HT1080 (cell line): ENCODE measurements at places on chromosomes 1 and 21.

DNA sequence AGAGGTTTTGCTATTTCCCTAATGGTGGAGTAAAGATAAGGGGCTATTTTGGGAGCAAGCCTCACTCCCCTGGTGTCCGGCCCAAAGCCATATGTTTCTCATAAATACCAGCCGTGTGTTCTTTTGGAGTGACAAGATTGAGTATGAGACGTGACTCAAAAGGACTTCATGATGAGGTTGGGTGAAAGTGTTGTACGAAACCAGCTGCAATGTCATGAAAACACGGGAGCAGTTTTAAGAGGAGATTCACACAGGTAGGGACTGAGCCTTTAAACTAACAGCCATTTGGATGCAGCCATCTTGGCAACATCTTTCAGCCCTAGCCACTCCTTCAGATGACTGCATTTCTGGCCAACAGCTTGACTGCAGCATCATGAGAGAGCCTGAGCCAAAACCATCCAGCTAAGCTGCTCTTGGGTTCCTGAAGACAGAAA is 532.3 kb upstream of the USP24 start:
- no peak for DNase-seq

DNA sequence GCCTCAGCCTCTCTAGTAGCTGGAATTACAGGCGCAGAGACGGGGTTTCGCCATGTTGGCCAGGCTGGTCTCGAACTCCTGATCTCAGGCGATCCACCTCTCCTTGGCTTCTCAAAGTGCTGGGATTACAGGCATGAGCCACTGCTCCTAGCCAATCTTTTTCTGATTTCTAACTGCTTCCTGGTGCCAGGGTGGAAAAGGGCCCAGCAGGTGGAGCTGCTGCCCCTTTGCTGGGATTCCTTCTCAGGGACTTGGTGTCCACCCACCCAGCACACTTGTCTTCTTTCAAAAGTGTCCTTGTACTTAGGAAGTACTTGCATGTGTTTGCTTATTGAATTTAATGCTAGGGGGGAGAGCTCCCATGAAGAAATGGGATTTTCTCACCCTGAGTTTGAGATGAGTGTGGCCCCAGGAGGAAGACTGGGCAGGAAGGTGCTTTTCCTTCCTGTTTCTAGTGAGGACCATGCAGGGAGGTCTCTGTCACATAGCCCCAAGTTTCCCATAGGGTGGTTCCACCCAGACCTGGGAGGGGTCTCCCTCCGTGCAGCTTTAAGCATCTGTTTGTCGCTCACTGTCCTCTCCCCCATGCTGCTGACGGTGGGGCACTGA is 14.2 kb downstream of the UTP11 start:
- peak; percentile 73 for DNase-seq

DNA sequence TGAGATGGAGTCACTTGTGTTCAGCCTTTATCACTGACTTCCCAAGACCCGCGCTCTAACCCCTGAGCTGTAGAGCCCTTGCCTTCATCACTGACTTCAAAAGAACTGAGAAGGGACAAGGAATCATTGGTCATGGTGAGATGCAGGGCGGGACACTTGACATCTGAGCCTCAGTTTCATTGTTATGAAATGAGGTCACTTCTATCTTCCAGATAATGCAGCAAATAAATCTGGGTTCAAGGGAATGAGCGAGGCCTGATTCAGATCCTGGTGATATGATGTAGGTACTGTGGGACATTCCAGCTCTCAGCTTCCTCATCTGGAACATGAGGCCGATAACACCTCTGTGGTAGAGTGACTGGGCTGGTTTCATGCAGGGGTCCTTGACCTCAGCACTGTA is 13.8 kb downstream of the KAZN start:
- no peak for DNase-seq

DNA sequence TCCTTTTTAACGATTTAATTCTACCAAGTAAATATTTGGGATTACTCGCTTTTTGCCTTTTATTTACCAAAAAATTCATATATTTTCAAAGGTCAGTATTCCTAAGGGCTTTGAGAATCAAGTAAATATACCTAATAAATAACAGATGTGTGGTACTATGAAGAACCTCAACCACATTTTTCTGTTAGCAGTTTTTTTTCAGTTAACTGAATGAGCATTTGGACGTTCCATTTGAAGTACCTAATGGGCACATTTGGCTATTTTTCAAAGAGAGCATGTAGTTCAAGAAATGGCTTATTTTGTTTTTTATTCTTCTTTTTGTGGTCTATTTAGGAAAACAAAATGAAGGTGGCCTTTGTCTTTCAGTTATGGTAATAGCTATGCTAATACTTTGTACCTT is 253.0 kb downstream of the GPR52 start:
- no peak for DNase-seq

- no peak for DNase-seq
These were observed 120.9 kb downstream of the PPIAL4G start for GRCh38 chr1:148362216-148362611.

DNA sequence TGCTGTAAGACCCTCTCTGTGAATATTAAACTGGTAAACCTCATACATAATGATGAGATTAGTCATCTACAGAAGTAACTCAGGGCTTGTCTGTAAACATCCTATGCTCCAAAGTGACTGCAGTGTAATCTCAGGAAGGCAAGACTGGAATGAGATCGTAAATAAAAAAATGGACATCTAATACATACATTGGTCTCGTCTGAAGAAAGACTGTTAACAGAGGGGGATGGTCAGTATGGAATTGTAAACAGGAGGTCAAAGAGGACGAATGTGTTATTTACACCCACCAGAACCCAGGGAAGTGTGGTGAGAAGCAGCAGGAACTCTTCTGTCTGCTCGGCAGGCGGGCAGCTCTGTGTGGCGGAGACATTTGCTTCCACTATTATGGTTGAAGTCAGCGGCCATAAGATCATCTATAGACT is 51.4 kb downstream of the DISC1 start:
- no peak for DNase-seq

- peak; percentile 54 for DNase-seq
These were observed 36.6 kb downstream of the WNT3A start for GRCh38 chr1:228043281-228043848.

- peak; percentile 53 for DNase-seq
These were observed 86.8 kb upstream of the CD34 start for GRCh38 chr1:207997486-207998268.

- DNase-seq = peak; percentile 37
These were observed 729 bp downstream of the NADK start for GRCh38 chr1:1777583-1777899.

- DNase-seq = peak; percentile 74
These were observed 121.8 kb downstream of the PLA2G4A start for GRCh38 chr1:186950547-186950946.

GRCh38 chr1:197771904-197772556 is 3.2 kb downstream of the DENND1B start:
- no peak for DNase-seq

DNA sequence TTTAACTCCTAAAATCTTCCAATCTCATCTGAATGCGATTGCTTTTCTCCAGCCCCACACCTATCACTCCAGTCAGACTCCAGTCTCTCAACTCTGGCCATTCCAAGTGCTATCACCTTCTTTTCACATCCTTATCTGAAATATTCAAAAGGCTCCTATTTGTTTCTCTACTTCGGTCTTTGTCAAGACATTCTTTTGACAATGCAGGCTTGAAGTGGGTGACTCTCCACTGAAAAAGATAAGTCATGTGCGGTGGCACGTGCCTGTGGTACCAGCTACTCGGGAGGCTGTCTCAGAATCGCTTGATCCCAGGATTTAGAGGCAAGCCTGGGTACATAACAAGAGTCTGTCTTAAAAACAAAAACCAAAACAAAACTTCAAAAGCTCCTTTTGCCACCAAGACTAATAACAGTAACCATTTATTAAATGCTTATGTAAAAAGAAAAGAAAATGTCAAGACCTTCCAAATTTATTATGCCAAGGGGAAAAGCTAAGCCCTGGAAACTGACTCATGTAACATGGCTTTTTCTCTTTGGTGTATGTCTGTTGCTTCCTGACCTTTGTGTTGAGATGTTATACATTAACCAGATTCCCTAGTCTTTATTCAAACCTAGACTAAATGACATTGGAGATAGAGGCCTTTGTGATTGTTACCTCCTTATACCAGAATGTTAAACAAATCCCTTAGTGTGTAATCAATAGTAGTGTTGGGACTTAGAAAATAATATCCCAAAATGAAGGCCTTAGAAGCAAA is 3.6 kb downstream of the ALG14 start:
- DNase-seq = no peak

GRCh38 chr1:206797534-206798383 is 25.5 kb upstream of the IL10 start:
- DNase-seq = peak; percentile 15

DNA sequence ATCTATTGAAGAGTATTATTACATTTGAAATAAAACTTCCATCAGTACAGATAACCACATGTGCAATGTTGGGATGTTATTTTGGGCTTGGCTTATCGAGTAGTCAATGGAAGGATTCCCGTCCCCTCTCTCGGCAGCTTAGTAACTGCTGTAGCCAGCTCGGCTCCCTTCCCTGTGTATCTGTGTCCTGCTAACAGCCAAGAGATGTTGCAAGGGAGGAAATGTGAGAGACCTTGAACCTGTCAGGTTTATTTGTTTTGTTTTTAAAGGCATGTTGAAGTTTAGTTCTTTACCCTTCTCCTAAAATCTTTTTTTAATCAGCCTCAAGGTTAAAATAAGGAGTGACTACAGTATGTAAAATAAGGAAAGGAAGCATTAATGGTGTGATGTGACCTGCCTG is 13.6 kb upstream of the TARS2 start:
- no peak for DNase-seq

- DNase-seq = no peak
These were observed 633 bp downstream of the DMRTA2 start for GRCh38 chr1:50422675-50422945.

- no peak for DNase-seq
These were observed 28.5 kb downstream of the MGST3 start for GRCh38 chr1:165659581-165659895.

- DNase-seq = no peak
These were observed 137.0 kb upstream of the TMEM51 start for GRCh38 chr1:15016526-15016925.

DNA sequence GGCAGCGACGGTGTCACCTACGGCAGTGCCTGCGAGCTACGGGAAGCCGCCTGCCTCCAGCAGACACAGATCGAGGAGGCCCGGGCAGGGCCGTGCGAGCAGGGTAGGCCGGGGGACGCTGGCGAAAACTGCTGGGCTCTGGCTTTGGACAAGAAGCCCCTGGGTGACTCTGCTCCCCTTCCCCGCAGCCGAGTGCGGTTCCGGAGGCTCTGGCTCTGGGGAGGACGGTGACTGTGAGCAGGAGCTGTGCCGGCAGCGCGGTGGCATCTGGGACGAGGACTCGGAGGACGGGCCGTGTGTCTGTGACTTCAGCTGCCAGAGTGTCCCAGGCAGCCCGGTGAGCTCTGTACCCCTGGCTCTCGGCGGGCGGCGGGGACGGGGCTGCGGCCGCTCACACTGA is 24.0 kb downstream of the AGRN start:
- DNase-seq = no peak

DNA sequence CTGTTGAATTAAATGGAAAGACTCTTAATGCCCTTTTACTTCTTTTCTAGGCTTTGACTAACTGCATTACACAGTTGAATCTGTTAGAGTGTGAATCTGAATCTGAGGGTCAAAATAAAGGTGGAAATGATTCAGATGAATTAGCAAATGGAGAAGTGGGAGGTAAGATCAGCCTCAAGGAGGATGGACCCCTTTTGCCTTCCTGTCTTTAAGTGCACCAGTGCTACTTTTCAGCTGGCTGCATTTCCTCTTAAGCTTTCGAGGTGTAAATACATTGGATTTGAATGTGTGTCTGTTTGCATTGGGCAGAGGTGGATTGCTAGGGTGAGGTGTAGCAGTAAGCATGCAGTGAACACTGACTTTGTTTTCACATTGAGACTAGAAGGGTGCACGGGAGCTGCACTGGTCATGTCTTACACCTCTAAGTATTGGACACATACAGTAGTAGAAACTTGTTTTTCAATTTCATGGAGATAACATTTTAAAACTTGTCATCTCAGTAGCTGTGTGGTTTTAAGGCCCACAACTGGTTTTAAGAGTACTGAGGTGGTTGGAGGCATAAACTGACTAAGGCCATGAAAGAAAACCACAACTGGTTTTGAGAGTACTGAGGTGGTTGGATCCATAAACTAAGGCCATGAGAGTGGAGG is 35.4 kb downstream of the MIA3 start:
- DNase-seq = no peak

- DNase-seq = no peak
These were observed 138.7 kb downstream of the RUNX1 start for GRCh38 chr21:34910396-34910795.

DNA sequence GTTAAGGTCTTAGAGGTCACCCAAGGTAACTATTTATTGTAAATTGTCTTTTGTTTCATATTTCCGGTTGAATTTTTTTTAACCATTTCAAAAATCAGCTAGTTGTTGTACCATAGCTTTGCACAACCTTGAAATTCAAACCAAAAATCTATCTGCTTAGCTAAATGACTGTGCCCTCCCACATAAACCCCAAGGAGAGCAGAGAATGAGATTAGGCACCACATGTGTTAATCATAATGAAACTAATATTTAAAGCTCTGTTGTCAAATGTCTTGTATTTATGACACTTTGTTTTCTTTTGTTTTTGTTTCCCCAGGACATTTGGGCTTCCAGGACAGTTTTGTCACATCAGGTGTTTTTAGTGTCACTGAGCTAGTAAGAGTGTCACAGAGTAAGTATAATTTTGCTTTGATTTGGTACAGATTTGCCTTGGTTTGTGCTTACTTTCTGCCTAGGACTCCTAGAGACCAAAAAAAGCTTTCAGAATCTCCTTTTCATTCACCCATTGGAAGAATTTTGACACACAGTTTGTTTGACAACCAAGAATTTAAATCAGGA is 249.9 kb downstream of the NFIA start:
- DNase-seq = no peak

DNA sequence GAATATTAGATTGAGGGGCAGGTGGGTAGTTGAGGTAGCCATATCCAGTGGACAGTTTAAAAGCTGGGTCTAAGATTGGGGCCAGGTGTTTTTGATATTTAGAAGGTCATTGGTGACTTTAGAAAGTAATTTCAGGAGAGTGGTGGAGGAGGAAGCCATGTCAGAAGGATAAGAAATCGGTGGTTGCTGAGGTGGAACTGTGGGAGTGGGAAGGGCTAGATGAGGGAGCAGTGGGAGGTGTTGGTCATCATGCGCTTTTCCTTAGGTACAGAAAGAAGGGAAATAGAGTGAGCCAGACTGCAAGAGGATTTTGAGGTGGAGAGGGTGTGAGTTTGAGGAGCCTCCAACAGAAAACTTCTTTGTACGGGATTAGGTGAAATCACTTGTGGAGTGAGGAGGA is 7.2 kb downstream of the MTR start:
- no peak for DNase-seq

GRCh38 chr1:46187106-46187869 is 10.9 kb downstream of the POMGNT1 start:
- DNase-seq = no peak

DNA sequence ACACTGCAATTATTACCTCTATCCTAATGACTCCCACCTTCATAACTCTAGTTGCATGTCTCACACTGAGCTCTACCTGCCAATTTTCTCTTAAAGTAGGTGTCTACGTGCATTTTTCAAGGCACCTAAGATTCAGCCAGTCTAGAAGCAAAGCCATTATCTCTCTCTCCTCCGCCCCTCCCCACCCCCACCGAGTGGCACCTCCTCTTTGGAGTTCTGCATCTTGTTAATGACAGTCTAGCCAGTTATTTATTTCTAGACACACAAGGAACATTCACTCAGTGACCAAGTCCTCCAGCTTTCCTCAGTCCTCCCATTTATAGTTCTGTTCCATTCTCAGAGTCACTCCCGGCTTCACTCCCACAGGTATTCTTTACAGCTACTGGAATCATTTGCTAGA is 47.6 kb downstream of the ASTN1 start:
- no peak for DNase-seq

- DNase-seq = peak; percentile 79
These were observed 38.8 kb downstream of the DDR2 start for GRCh38 chr1:162670928-162671663.

GRCh38 chr1:63703701-63704107 is 70.1 kb upstream of the ROR1 start:
- DNase-seq = no peak
